ENCODE measurements at places on chromosomes 2 and 18.

DNA sequence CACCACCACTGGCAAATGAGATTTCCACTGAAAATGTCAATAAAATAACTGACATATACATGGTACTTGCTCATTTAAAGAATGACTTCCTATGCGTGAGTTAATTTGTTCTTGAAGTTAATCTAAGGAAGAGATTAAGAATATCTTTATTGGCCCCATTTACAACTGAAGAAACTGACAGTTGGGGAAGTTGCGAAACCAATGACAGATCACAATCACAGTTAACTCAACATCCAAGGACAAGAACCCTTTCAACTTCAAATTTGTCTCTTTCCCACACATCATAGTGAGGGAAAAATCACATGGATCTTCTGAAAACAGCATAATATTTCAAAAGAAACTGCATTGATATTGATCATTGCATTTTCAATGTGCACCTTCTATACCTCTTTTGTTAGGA lies 565.4 kb downstream of the IRS1 start:
- DNase-seq = peak; percentile 37

GRCh38 chr2:29215073-29215472 lies 99.9 kb downstream of the CLIP4 start:
- DNase-seq = no peak

DNA sequence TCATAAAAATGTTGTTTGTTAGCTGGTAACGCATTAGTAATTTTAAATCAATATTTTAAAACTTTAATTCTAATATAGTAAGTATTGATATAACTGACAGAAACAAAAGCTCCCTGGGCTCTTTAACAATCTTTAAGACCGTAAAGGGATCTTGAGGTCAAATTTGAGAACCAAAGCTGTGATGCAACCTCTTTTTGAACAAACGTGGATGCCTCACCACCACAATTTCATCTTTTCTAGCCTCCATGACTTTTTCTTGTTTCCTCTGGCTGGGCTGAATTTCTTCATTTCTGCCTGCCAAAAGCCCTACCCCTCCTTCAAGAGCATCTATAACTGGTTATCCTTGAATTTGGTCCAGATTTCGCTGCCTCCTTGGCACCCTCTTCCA lies 563 bp upstream of the POLE4 start:
- peak; percentile 74 for DNase-seq

- DNase-seq = no peak
Observed at GRCh38 chr2:206955253-206955652, 15.9 kb downstream of the CPO start.

- no peak for DNase-seq
Observed at GRCh38 chr2:64417624-64418023, 36.3 kb upstream of the LGALSL start.

- no peak for DNase-seq
Observed at GRCh38 chr2:240355001-240355891, 80.2 kb upstream of the GPC1 start.

GRCh38 chr2:71664161-71664560 lies 210.8 kb downstream of the DYSF start:
- no peak for DNase-seq

DNA sequence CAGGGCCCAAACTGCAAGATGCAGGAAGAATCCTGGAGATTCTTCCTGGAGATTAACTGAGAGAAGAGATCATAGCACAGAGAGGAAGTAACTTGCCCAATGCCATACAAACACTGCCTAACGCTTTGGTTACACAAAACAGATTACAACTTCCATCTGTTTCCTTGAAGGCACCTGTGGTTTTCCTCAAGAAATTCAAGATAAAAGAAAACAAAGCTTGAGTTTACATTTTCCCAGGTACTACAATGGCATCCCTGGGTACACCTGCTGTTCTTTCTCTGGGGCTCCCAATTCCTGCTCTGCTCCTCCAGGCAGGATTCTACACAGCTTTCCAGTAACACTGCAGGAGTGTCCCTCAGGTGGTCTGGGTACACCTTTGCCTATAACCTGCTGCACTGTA lies 781.9 kb upstream of the ID2 start:
- DNase-seq = peak; percentile 28

DNA sequence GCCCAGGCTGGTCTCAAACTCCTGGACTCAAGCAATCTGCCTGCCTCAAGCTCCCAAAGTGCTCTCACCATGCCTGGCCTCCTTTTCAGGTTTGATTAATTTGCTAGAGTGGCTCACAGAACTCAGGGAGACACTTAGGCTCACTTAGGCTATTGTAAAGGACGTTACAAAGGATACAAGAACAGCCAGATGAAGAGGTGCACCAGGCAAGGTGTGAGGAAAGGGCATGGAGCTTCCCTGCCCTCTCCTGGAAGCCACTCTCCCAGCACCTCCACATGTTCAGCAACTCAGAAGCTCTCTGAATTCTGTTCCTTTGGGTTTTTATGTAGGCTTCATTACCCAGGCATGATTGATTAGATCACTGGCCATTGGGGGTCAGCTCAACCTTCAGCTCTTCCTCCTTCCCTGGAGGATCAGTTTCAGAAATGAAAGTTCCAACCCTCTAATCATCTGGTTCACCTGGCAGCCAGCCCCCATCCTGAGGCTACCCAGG lies 78.7 kb upstream of the RGPD5 start:
- no peak for DNase-seq

DNA sequence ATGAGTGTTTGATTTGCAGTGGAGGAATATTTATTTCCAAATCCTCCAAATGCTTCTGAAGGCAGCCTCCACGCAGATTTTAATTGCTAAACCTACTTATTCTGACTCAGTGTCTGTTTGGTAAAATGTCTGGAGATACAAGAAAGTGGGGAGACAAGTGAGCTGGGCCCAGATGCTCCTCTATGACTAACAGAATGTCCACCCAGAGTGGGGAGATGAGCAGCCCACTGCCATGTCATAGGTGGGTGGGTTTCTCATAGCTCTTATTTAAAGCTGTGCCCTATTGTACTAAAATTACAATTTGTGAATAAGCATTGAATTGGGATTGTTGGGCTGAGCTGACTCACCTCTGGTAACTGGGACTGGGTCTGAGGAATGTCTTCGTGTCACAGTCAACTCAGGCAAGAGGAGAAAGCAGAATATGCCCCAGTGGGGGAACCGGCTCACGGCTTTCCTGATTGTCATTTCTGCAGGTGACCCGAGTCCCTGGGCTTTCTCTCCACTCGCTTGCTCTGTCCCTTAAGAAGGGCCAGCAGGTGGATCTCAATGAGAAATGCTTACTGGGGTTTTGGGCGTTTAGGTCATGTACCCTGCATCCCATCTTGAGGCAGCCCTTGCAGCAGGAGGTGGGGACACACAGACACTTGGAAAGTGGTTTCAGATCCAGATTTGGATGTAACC lies 116.3 kb upstream of the SPRED2 start:
- no peak for DNase-seq

DNA sequence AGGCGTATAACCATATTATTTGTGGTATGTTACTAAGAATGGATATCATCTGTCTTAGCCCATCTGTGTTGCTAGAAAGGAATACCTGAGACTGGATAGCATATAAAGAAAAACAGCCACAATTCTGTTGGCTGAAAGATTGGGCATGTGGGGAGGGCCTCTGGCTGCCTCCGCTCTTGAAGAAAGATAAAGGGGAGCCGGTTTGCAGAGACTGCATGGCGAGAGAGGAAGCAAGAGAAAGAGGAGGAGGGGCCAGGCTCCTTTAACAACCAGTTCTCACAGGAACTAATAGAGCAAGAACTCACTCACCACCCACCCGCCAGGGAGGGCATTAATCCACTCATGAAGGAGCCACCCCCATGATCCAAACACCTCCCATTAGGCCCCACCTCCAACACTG lies 29.2 kb upstream of the UXS1 start:
- DNase-seq = no peak

DNA sequence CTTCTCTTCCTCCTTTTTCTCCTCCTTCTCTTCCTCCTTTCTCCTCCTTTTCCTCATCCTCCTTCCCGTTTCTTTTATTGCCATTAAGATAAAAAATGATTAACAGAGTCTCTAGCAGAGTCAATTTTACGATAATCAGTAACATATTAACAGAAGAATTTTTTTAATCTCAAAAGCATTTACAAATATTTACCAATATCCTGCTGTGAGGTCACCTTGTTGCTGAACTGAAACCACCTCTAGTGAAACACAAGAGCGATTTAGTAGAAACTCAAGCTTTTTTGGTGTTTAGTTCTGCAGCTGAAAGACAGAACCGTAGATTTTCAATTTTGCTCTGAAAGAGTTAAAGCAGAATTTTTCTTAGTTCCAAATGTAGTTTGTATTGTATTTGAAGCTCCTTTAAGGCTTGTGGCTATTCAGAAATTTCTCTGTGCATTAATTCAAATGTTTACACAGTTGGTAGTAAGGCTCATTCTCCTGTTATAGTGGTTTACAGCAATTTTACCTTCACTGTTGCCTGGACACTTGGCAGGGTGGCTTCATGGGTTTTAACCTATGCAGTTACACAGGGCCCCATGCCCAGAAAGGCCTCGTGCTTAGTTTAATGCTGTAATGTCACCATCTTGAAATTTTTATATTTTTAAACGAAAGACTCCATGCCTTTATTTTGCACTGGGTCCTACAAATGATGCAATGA lies 1106.6 kb upstream of the FAM98A start:
- DNase-seq = no peak

DNA sequence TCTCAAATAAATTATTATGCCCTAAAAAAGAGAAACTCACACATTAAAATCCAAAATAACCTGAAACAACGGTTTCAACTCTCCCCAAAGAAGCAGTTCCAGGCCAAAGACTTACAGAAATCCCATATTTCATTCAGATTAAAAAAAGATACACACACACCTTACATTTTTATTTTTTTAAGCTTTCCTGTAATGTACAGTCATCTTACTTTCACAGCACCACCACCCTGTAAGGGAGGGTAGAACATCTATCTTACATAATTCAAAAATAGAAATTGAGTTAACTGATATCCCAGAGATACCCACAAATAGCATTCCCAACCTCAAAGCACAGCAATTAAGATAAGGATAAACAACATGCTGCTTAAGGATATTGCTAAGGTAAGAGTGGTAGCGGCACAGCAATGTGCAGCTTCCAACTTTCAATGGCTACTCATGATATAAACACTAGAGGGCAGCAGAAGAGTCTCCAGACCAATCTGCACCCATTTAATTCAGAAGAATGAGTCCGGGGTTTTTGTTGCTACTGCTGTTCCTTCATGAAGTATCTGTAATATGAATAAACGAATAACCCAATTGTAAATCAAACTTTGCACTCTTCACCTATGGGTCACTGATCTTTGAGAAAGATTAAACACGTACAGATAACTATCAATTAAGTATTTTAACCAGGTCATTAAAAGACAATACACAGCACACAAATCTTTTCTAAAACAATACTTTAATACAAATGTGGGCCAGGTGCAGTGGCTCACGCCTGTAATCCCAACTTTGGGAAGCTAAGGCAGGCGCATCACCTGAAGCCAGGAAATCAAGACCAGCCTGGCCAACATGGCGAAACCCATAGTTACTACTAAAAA lies 11.3 kb downstream of the GFPT1 start:
- DNase-seq = peak; percentile 76

DNA sequence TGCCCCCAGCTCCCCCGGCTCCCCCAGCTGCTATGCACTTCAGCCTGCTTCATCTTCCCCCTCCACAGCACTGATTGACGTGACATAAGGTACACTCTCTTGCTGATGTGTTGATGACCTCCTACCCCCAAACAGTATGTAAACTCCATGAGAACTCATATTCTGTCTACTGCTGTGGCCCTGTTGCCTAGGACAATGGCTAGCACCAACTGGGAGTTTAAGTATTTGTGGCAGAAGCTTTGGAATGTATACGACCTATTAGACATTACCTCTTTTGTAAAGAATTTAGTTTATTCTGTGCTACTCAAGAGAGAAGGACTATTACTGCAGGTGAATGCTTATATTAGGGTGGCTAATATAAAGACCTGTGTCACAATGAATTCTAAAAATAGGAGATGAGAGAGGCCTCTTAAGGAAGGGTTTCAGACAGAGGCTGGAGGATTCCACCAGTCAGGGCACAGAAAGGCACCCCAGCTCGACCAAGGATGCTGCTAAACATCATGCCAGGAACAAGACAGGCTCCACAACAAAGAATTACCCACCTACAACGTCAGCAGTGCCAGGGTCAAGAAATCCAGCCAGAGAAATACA lies 60.6 kb downstream of the CABYR start:
- no peak for DNase-seq

GRCh38 chr2:26461601-26462023 lies 16.3 kb downstream of the OTOF start:
- DNase-seq = no peak

DNA sequence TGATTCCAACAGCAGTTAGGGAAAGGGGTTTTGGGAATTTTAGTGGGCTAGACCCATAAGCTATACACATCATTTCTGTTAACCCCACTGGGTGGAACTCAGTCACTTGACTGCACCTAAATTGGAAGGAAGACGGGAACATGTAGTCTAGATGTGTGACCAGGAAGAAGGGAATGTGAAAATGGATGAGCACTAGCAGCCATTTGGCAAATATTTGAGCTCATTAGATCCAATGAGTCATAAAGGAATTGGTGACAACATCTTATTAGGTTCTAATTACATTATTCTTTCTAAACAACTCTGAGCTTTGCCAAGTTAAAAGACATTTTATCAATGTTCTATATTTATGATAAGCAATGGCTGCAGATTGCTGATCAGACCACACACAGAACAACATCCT lies 400.6 kb downstream of the IRS1 start:
- DNase-seq = no peak

DNA sequence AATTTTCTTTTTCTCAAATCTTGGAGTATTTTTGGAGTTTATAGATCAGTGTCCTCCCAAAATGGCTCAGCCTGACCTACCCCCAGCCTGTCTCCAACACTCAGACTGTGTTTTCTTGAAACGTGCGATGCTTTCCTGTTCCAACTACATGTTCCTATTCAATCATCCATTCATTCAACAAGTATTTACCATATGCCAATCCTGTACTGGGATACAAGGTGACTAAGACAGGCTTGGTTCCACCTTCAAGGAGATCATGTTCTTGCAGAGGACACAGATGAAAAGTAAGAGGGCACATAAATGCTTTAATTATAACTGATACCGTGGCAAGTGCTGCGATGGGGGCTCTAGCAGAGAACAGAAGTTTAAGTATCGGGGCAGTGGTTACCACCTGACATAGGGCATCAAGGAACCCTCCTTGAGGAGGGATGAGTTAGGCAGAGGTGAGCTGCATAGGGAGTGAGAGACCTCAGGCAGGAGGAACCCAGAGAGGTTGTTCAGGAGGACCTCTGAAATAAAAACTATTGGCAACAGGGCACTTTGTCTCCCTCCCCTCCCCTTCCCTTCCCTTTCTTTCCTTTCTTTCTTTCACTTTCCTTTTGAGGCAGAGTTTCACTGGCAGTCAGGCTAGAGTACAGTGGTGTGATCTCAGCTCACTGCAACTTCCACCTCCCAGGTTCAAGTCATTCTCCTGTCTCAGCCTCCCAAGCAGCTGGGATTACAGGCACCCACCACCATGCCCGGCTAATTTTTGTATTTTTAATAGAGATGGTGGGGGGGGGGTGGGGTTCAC lies 469.0 kb downstream of the EPHA4 start:
- no peak for DNase-seq

GRCh38 chr2:189129971-189130370 lies 49.6 kb downstream of the COL5A2 start:
- DNase-seq = no peak

GRCh38 chr2:149112713-149113112 lies 74.2 kb downstream of the LYPD6B start:
- no peak for DNase-seq
